ENCODE measurements at places on chromosomes 1 and 21. TPM values are rescaled to one million over a fixed set of nuclear protein-coding genes. Genes with fewer than 3 reads are reported as not detected.

DNA sequence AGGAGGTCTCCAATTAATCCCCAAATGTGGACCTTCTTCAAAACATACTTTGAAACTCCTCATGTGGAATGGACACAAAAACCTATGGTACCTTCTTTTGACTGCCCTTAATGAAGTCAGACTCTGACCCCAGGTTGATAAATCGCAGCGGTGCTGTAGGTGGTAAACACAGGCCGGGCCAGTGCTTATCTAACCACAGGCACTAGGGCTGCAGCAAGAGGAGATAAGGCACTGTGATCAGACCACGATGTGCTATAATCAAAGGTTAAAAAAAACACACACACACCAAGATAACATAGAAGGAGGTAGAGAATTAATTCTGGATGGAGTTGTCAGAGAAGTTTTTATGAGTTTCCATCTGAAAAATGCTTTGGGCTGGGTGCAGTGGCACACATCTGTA lies 52.3 kb upstream of the SIPA1L2 start:
- no peak for DNase-seq

DNA sequence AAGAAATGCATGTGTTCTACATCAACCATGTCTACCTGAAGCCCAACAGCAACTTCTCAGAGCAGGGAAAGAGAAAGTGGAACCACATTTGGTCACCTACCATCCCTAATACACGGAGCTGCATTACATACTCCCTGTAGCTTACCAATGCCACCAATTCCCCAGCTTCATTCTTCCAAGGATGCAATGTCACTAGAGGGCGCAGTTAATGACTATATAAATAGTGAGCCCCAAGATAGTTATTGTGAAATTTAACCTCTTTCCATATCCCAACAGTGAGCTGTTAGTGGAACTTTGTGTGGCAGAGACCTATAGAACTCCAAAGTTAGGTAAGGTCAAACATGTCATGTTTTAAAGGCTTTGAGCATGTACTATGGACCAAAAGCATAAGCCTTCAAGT lies 618.3 kb downstream of the SMYD3 start:
- no peak for DNase-seq

The PRELP gene
- total RNA-seq: 6.6 TPM

DNA sequence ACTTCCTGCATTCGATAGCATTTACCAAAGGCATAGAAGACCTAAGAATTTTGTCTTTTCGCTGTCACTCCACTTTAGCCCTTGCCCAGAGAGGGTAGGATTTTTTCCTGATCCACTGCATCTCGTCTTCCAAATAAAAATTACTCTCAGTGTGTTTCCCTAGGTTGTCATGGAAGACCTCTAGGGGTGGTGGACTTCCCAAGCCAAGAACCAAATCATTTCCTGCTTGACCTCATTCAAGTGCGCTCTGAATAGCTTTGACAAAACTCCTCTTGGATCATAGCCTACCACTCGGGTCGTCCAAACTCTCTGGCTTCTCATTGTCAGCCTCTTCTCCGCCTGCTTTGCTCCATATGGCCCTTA lies 431 bp upstream of the C1orf52 start:
- no peak for DNase-seq

The SETSIP gene
- not detected for total RNA-seq

The TNFAIP8L2 gene
- 1.3 TPM for total RNA-seq

DNA sequence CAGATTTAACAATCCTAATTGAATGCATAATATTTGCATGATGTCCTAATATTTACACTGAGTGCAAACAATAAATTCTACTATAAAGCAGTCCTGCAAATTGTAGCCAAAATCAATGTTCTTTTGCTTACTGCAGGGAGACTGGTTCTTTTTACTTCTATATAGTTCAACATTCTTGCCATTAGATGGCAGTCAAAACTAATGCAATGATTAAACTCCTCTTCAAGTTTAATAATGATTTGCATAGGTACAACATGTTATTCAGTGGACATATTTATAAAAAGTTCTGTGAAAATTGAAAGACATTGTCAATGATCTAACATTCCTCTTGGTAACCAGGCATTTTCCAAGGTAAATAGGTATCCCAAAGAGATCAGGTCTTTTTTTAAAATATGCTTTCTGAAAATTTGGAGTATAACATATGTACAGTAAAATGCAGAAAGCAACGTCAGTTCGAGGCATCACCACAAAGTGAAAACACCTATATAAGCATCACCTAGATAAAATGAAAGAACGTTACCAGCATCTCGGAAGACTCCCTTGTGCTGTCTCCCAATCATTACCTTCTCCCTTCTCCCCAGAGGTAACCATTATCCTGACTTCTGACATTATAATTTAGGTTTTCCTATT lies 9.8 kb upstream of the FNBP1L start:
- DNase-seq: no peak

The KCNH1 gene
- total RNA-seq: 0.24 TPM

GRCh38 chr1:15475752-15476314 lies at the start of gene CELA2B:
TSS of gene CELA2B (plus strand) at chr1:15476104. CDS start at chr1:15476126, 22 bp downstream.
- no peak for DNase-seq

DNA sequence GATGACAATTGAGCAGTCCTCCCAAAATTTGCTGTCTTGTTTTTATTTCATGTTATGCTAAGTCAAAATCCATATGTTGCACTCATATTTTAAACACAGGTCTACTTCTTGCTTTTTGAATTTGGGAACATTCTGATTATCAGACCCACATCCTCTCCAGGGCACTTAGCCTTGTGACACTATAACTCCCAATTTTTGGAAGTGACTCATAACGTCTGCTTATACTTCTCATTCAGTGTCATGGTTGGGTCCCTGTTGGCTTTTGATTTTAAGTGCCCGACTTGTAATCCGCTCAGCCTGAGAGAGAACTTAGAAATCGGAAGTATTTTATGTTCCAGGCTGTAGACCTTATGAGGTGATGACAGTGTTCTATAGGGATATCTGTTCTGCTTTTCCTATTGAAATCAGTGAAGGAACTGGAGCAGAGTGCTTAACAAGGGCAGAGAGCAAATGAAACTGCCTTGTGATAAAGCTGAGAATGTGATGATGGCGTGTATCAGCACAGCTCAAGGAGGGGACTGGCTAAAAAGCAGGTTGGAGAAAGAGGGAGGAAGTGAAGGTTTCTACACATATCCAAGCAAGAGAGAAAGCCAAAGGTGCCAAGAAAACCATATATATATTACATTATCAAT lies 136.0 kb downstream of the HLX start:
- DNase-seq: no peak

GRCh38 chr21:33123374-33124123 lies 53.6 kb downstream of the OLIG1 start:
- DNase-seq: no peak

DNA sequence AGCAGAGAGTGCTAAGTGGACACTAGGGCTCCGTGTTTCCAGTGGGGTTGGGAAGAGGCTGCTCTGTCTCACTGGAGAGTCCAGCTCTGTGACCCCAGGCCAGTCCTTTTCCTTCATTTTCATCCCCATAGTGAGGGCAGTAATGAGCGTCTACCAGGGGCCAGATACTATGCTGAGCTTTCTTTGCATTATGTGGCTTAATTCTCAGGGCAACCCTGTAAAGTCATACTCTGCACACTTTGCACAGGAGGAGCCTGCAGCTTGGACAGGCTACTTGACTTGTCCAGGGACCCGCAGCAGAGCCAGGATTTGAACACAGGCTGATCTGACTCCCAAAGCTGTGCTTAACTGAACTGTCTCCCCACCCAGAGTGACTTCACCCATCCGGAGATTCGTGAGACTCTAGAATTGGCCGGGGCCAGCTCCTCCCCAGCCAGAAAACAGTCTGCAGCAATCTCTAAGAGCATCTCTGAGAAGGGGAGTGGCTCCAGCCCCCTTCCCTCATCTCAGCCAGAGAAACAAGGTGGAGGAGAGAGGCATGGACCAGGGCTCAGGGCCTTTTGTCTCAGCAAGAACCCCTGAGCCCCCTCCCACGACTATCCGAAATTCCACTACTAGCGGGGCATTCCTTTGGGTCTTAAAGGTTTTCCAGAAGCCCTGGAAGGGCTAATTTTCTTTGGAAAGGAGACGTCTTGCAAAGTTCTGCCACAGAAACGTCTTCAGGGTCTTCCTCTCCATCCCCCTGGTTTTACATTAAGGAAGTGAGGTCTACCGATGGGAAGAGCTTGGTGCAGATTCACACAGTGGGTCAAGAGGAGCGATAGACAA lies 866 bp upstream of the FNDC5 start:
- no peak for DNase-seq
